Peyer's patch (tissue), 4 donors: ENCODE measurements at places on chromosomes 7 and 10.

DNA sequence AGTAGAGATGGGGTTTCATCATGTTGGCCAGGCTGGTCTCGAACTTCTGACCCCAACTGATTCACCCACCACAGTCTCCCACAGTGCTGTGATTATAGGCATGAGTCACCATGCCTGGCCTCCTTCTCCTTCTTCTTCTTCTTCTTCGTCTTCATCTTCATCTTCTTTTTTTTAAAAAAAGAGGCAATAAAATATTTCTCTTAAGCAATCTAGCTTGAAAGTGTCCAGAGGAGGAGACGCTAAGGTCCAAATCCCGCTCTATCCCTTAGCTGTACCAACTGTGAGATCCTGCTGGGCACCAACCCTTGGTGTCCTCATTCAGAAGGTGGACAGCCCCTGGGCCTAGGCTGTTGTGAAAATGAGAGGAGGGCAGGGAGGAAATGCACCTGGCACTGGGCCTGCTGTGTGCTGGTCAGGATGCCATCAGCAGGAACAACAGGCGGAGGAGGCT, 13.9 kb upstream of the PSAP start:
- DNase-seq: peak; percentile 13

DNA sequence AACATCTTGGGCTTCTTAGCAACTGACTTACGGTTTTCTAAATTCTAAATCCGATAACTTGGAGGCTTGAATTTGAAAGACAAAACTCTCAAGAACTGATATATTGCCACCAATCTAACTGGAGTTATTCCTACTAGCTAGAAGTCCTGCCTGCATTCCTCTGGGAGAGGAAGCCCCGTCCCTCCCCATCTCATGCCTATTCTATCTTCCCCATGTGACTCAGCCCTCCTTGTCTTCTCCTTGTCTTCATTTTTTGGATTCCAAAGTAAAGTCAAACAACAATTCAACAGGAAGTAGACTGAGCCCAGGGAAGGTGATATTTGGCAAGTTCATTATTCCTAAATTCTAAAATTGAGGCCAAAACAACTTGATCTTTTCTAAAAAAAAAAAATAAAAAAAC, 587.7 kb downstream of the KCNMA1 start:
- no peak for DNase-seq

- DNase-seq: no peak
Observed at GRCh38 chr7:88647825-88648224, 111.7 kb upstream of the ZNF804B start.

GRCh38 chr10:24551161-24551560, 172.5 kb downstream of the ARHGAP21 start:
- no peak for DNase-seq

DNA sequence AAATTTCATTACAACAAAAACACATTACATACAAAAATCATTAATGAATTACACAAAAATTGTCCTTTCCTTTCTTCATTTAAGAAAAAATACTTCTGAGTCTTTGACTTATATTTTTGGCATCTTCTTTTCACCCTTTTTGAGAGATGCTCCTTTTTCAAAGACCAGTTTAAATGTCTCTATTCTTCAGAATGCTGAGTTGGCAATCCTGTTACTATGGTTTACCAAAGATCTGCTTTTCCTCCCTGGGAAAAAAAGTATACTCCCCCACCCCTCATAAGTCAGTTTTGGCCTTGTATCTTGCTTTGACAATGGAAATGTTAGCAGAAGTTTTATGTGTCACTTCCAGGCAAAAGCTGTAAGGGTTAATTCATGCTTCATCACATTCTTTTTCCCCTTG, 198.4 kb upstream of the GRM3 start:
- DNase-seq: no peak

- no peak for DNase-seq
Observed at GRCh38 chr10:69490876-69491275, 39.6 kb downstream of the TSPAN15 start.

DNA sequence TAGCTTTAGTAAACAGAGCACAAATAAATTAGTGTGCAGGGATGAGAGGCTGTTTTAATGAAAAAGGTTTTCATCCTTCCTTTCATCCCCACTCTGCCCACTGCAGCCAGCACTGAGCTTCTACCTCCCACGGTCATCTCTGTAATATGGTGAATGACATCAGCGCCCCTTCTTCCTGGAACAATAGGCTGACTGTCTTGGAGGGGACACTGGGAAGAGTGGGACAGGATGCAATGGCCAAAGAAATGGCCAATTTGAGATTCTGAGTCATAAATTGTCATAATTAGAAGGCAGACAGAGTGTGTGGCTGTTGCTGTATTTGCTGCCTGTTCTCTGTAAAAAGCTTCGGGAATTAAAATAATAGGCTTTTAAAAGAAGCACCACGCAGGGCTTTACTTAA, 126.7 kb upstream of the CALN1 start:
- DNase-seq: no peak

GRCh38 chr10:116472891-116473290, 45.2 kb downstream of the PNLIPRP3 start:
- DNase-seq: no peak

DNA sequence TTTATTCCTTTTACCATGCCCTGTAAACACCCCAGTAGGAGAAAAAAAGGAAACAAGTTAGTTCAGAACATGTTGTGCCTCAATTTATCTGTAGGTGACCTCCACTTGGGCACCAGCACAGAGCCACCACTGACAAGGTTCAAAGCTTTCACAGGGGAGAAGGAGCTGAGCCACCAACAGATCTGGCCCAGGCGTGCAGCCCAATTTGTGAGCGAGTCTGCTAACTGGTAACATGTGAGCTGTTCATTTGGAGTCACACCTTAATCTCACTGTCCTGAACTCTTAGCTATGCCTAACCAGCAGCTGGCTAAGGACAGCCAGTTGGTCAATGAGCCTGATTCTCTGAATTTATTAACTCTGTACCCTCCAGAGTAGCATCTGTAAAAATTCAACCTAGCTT, 78.4 kb upstream of the CAMK2B start:
- no peak for DNase-seq
